ENCODE measurements at places on chromosomes 3 and 15.

DNA sequence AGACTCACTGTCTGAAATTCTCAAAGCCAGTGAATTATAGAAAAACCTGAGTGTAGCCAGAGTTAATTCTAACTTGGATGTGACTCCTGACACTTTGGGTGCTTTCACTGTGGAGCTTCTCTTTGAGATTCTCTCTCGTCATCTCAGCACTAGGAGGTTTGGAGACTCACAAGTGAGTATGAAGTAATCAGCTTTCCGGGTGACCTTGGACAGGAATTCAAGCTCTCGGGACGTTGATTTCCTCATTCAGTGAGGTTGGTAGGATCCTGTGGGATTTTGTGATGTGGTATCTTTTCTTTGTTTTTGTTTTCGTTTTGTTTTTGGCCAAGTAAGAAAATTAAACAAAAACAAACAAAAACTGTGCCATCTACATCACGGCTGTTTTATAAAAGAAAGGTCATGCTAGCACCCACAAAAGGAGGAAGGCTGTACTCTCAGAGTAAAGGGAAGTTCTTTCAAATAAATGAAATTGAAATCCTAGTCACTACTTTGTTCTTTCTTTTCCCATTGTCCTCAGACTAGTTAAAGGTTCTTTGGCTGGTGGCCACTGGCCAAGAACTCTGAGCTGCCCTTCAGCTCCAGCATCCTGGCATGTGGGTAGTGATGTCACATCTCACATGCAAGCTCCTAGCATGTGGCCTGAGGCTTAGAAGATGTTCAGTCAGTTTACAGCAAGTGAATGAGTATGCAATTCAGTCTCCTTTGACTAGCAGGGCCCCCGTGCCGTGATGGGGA is 263.3 kb upstream of the TPM1 start:
- DNase-seq: no peak

DNA sequence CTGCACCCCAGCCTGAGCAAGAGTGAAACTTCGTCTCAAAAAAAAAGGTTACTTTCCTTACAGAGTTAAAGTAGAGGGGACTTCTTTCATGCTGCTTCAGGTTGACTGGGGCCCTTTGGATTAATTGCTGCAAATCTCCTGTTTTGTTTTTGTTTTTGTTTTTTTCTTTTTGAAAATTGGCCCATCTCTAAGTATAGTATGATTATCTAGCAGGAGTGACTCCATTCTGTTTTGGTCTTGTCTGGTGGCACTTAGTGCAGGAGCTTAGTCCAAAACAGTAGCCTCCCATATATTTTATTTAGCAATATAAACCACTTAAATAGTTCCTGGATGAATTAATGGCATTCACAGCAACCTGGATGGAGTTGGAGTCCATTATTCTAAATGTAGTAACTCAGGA is 113.0 kb downstream of the RPL22L1 start:
- DNase-seq: no peak

DNA sequence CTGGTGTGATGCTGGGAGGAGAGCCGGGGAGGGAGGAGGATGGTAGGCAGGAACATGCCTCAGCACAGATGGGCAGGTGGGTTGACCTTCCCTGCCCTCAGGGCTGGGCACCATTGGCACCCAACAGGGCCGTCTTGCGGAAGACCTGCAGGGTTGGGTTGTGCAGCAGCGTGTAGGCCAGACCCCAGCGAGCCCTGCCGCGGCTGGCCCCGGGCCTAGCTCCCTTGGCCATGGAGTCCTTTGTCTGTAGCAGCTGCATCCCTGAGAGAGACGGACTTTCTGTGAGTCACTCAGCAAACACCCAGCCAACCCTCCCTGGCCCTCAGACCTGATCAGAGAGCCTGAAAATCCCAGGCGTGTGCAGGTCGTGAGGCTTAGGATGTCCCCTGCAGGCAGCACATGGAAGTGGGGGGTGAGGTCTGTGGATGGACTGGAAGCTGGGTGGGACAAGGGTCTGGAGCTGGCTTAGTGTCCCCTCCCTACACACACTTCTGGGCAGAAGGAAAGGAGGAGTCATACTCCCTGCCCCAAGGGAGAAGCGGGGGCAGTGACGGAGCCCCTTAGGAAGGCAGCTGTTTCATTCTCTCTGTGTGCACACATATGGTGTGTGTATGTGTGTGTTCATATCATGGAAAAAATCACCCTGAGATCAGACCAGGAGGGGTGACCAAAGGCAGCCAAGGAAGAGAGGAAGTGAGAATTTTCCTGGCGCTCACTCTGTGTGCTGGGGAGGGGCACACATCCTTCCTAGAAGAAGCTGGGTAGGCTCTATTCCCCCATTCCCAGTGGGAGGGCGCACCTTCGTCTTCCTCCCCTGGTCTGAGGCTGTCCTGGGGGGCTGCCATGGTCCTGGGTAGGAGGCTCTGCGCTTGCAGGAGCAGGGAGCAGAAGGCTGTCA is 6.7 kb downstream of the ISLR start:
- DNase-seq: no peak

DNA sequence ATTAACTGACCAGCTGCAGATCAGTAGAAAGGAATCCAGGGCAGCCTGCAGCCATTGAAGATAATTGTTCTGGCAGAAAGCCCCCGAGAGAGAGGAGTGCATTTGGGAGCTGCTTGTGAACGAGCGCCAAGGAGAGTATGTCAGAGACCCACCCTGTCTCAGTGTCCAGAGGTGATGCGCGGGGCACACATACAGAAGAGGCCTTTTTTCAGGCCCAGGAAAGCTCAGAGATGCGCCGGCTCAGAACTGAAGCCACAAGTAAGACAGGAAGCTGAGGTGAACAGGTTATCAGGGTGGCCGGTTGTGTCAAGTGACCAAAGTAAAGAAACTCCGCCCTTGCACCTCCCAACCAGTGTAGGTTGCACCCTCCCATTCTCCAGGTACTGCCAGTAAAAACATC is 59.8 kb upstream of the HEG1 start:
- no peak for DNase-seq

DNA sequence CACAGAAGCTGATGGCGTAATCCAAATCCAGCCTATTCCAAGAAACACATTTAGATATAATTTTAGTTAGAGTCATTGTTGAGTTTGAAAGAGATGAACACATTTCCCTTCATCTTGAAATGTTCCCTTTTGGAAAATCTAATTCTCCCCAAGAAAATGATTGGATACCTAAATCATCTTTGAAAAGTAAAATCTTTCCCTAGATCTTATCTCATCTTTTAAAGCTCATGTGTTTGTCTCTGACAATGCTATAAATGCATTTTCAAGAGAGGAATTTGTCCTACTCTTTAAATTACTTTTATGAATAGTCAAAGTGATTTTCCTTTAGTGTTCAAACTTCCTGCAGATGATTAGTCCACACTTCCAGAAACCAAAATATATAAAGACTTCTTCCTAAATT is 82.6 kb upstream of the CNTN6 start:
- no peak for DNase-seq

DNA sequence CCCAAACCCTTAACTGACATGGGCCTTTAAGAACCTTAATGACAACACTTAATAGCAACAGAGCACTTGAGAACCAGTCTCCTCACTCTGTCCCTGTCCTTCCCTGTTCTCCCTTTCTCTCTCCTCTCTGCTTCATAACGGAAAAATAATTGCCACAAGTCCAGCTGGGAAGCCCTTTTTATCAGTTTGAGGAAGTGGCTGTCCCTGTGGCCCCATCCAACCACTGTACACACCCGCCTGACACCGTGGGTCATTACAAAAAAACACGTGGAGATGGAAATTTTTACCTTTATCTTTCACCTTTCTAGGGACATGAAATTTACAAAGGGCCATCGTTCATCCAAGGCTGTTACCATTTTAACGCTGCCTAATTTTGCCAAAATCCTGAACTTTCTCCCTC is 49.9 kb downstream of the PGPEP1L start:
- DNase-seq: no peak

- DNase-seq: no peak
Measured at GRCh38 chr3:45565342-45565741, 29.2 kb upstream of the LIMD1 start.

DNA sequence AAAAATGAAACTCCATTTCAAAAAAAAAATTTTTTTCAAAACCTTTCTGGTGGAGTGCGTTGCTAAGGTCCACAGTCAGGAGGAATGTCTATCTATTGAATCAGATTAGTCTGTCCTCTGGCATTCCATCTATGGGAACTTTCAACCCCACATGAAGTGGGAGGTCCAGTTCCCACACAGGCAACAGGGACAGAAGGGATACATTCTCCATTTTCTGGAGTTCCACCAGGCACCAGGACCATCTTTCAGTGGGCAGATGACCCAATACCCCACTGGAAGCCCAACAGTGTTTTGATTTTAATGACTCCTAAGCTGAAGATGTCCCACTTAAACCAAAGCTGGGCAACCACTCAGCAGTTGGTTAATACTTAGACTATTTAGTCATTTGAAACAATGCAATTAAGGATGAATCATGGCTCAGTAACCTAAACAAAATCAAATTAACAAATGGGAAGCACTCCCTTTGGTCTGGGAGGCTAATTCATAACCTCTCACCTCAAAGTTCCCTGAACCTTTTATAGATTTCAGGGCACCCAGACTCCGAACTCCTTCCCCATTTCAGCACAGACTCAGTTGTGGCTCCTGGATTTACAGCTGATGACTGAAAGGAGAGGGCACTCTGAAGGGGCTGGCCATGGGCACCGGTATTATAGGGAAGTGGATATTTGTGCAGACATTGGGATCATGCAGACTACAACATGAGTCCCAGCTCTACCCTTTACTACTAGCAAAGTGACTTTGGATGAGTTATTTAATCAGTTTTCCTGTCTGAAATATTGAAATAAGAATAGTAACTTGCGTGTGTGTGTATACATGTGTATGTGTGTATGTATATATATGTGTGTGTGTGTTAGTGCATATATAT is 264.3 kb upstream of the LRTM1 start:
- no peak for DNase-seq

DNA sequence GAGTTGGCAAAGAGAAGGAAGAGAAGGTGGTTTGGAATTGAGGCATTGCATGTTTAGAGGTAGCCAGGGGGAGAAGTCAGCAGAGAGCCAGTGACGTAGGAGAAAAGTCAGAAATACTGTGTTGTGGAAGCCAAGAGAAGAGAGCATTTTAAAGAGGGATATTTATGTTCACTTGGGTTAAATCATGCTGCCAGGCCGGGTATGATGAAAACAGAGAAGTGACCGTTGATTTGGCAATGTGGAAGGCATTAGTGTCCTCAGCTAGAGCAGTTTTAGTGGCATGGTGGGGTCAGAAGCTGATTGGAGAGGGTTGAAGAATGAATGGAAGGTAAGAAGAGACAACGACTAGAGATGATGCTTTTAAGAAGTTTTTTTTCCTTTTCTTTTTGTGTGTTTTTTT is 24.5 kb downstream of the RASA2 start:
- no peak for DNase-seq

DNA sequence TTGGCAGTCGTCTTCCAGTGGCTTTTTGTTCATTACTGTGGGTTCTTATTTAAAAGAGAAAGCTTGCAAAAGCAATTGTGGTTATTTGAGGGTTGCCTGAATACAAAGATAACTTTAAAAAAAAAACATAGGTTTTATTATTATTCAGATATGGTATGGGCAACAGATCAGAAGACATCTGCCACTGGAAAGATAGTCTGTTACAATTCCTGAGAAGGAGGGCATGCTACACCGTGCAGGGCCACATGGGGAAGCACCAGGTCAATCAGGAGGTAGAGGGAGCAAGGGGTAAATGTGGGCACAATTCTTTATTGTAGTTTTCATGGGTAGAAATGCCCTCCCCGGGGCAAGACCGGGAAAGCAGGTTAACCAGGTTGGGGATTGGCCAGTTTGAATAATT is 46.5 kb downstream of the BBS4 start:
- DNase-seq: no peak

- no peak for DNase-seq
Measured at GRCh38 chr3:124952282-124952855, 17.8 kb upstream of the MUC13 start.

DNA sequence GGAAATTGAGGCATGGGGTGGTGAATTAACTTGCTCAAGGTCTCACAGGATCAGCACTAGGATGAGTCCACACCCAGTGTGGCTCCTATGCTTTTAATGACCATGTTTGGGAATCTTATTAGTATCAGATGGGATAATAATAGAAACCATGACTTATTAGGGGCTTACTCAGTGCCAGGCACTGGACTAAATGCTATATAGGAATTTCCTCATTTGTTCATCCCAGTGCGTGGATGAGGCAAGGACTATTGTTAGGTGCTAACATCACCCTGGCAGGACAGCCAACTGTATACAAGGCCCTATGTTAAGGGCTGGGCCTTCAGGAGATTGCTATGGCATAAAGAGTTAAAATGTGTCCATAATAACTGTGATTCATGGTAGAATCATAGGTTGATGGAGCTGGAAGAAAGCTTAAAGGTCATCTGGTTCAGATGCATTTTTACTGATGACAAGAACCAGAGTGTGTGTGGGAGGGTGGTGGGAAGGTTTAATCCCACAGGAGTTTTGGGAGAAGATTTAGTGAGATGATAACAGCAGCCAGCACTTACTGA is 4.7 kb upstream of the FEM1B start:
- DNase-seq: no peak

DNA sequence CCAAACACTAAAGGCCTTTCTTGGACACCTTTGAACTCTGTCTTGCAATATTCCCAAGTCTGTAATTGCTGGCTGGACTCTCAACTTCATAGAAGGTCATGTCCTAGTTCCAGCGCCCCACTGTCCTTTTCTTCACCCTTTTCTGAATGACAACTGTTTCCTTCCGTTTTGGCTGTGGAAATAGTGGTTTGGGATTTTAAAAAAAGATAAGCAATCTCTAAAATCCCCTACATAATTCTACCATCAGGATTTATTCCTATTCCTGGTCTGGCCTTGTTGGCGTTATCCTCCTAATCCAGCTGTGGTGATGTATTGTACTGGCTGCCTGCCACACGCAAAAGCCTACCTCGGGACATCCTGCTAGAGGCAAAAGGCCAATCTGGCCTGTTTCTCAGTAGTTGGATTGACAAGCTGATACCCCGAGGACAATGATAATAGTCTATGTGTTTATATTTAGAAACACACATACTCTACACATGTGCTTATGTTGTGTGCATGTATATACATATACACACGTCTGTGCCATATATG is 440.3 kb upstream of the DPH6 start:
- no peak for DNase-seq

DNA sequence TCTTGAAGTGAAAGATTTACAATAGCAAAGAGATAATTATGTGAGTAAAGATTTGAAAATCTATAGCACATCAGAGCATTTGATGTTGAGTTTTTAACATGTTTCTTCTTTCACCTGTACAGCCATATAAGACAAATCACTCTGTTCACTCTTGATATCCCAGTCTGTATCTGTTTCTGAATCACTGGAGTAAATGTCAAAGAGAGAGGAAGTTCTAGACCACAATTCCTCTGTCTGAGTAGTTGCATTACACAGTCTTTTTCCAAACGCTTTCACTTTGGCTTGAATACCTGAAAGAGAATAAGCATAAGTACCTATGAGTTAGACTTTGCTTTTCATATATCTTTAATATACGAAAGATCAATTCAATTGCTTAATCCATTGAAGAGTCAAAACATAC is 9.9 kb downstream of the THAP10 start:
- no peak for DNase-seq

- no peak for DNase-seq
Measured at GRCh38 chr15:58523634-58524033, 91.8 kb downstream of the LIPC start.

- no peak for DNase-seq
Measured at GRCh38 chr3:10160925-10161324, 3.8 kb upstream of the IRAK2 start.

- DNase-seq: no peak
Measured at GRCh38 chr3:46926871-46927717, 49.5 kb downstream of the CCDC12 start.

All from activated T-helper 1 cell treated with Interleukin-2 at 50 U/mL for 16 hours (primary cell).